ENCODE measurements at places on chromosomes 11 and 22.

DNA sequence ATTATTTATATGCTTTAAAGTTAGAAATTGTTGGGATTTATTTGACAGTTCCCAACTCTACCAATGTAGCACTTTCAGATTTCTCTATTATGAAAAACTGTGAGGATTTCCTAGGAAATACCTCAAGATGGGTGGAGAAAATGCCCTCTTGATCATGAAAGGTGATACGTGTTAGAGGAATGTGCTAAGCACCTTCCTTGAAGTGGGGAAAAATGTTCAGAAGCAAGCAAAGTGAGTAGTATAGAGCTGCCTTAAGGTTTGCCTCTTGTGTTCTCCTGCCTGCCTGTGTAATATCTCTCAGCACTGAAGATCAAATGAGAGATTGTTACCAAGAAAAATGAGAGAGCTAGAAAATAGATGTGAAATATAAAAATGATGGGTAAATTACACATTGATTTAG lies 58.2 kb downstream of the YAP1 start:
- no peak for DNase-seq

GRCh38 chr11:113315811-113316210 lies 1.4 kb downstream of the TTC12 start:
- DNase-seq: no peak

DNA sequence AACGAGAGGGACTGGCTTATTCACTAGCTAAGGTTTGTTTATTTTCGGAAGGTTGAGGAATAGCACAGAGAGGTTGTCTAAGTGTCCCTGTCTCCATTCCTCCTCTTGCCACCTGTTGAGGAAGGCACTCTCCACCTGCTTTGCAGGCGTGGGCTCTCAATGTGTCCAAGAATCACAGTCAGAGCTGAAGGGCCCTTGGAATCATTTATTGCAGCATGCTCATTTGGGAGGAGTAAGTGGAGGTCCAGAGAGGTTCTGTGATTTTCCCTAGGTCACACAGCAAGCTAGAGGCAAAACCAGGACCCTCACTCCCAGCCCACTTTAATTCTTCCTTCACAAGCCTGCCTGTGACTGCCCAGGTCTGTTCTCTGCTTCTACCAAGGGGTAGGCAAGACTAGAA lies 21.3 kb downstream of the ZBTB16 start:
- DNase-seq: no peak

DNA sequence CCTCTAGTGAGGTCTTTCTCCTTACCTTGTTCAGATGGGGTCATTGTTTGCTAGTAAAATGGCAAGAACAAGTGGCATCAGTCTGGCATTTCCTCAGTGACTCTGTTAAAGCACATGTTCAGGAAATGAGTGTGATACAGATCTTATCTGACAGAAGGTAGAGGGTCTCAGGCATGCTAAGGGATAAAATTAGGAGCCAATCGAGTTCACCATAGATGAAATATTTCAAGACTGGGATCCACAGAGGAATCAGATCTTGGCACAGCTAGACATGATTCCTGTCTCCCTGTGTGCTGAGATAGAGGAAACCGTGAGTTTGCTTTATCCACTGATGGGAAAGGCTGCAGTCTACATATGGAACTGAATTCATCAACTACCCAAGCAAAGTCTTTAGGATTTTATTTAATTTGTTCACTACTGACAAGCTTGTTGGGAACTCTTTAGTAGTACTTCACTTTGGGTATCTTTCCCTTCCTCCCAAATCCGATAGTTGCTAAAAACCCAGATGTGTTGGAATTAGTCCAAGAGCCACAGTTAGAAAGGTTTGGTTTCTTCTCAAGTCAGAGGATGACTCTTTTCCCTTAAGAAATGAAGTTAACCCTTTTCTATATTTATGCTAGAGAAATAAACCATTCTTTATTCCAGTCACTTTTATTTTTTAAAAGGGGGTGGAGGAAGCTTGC lies 18.4 kb downstream of the FAM118B start:
- DNase-seq: no peak

DNA sequence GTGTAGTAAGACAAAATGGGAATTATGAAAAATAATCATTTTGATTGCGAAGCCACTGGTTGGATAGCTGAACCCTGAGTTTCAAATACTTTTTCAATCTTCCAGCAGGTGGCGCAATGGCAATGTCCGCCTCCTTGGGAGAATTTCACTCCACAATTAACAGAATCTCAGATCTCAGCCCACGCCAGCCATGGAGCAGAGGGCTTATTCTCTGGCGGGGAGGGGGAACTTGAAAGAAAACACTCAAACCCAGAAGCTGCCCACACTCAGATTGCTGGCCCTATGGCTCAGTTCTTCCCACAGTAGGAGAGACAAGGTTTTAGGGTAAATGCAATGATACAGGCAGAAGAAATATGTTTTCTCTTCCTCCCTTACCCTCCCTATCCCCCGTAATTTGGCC lies 38.7 kb upstream of the RCN1 start:
- peak; percentile 58 for DNase-seq

DNA sequence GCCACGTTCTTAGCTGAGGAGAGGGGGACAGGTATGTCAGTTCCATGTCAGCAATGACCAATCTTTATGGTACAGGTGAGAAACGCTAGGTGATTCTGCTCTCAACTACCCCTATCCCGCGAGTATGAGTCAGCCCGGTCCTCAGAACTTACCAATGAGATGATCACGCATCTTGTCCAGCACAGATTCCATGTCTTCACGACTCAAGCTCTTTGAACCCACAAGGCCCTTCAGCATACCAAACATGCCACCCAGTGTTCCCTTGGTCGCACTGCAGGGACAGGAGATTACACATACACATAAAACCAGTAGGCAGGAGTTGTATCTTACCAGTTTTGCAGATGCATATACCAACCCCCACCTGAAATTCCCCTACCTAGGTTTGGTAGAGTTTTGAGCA lies 2.9 kb downstream of the SRPRA start:
- DNase-seq: no peak

DNA sequence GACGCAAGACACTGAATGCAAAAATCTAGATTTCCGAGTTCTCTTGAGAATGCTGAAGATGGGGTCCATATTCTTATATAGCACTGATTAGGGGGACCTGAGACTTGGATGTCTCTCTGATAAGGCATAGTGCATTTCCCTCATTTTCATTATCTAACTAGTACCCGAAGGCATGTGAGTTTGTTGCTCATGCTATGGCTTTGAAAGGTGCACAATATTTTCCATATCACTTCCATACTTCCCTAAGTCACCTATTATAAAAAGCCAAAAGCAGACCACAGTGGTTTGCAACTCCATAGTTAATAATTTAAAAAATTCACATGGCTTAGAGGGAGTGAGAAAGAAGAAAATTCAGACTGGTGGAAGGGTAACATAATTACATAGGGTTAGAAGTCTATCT lies 1.7 kb downstream of the BTBD10 start:
- no peak for DNase-seq

DNA sequence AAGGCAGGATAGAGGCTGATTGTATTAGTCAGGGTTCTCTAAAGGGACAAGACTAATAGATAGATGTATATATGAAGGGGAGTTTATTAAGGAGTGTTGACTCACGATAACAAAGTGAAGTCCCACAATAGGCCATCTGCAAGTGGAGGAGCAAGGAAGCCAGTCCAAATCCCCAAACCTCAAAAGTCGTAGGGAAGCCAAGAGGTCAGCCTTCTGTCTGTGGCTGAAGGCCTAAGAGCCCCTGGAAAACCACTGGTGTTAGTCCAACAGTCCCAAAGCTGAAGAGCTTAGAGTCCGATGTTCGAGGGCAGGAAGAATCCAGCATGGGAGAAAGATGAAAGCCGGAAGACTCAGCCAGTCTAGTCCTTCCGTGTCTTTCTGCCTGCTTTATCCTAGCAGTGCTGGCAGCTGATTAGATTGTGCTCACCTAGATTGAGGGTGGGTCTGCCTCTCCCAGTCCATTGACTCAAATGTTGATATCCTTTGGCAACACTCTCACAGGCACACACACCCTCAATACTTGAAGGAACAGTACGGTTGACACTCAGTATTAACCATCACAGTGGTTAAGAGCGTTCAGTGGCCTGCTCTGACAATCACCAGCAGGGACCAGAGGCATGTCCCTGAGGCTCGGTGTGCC lies 135.6 kb downstream of the CSNK2A3 start:
- DNase-seq: no peak

DNA sequence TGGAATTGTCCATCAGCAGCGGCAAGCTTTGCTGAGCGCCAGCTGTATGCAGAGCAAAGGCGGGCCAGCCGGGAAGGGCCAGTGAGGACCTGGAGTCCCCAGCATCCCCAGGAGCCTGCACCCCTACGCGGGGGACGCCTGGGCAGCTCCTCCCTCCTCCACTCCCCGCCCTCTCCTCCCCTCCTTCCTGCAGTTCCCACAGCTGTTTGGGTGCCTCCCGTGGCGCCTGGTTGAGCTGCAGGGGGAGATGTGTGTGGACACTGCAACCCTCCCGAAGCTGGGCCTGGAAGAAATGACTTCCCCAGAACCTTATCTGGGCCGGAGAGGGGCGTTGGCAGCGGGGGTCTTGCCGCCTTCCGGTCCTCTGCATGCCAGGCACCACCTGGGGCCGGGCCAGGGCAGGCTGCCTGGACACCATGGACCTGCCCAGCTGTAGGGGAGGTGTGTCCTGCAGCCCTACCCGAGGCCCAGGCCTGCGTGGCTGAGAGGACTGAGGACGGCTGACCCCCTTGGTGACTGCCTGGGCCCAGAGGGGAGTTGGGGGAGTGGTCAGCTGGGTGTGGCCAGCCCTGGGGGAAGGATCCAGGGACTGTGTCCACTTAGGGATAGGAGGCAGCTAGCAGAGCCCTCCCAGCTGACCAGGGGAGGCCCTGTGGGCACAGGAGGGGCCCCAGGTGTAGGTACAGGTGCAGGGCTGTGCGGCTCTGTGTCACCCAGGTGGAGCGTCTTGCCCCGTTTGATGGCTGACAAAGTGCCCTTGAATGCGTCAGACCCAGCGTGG lies 16.8 kb upstream of the MUC6 start:
- DNase-seq: peak; percentile 8

- DNase-seq: no peak
These were observed 52.3 kb downstream of the RTL6 start for GRCh38 chr22:44445731-44446130.

DNA sequence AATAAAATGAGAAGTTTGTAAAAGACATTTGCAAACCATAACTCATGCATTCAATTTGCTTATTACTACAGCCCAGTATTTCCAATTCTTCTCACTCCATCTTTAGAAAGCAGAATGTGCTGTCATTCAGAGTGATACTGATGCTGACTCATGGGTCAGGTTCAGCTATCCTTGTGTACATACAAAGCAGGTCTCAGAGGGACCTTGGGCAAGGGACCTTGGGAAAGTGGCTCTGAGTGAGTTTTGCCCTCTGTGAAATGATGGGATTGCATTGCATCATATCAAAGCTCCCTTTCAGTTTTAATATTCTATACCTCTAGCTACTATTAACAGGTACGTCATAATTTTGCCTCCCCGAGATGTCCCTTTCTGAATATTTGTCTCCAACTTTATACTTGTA lies 848.7 kb downstream of the OPCML start:
- no peak for DNase-seq

DNA sequence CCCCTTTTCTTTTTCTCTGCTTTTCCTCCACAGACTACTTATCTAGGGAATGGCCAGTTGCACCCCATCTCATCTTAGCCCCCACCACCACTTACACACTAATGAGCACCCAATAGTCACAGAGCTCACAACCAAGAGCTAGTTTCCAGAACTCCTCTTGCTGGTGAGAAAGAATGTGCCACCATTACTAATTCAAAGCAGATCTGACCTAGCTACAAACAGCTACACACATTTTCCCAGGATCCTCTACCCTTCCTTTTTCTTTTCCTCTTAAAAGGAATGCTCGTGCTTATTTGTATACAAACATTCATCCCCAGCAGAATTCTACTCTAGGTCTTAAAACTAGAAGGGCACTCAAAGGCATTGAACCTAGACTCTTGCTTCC lies 136.8 kb downstream of the CD44 start:
- no peak for DNase-seq

GRCh38 chr22:50696251-50696798 lies 23.7 kb downstream of the SHANK3 start:
- DNase-seq: no peak

DNA sequence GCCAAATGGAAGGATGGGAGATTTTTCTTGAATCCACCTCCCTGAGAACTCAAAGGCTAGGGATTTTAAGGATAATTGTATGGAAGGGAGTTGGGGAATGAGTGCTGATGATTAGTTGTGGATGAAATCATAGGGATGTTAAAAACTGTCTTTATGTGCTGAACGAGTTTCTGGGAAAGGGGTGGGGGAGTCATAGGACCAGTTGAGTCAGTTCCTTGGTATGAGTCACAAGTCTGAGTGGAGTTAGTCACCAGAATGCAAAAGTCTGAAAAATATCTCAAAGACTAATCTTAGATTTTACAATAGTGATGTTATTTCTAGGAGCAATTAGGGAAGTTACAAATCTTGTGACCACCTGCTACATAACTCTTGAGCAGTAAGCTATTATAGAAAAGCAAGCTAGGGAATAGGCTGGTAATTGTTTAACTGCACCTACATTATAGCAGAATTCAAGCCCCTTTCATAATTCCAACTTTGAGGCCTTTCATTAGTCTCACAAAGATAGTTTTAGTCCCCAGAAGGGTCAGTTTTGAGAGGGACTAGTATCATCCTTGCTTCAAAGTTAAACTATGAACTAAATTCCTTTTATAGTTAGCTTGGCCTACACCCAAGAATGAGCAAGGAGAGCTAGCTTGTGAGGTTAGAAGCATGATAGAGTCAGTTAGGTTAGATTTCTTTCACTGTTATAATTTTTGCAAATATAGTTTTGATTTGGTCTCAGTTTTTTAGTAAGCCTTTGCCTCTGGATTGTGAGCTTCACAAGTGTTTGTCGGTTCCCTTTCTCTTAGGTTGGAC lies 668.0 kb downstream of the ETS1 start:
- no peak for DNase-seq

GRCh38 chr11:72237112-72237931 lies 6.7 kb downstream of the PHOX2A start:
- no peak for DNase-seq

GRCh38 chr22:24498824-24499223 lies 3.7 kb downstream of the UPB1 start:
- no peak for DNase-seq

- no peak for DNase-seq
These were observed 22.8 kb upstream of the NAP1L4 start for GRCh38 chr11:3014943-3015342.

GRCh38 chr22:20437613-20438426 lies at the start of gene SCARF2:
TSS of gene SCARF2 (minus strand) at chr22:20437825. CDS start at chr22:20437754, 71 bp downstream.
- peak; percentile 75 for DNase-seq

DNA sequence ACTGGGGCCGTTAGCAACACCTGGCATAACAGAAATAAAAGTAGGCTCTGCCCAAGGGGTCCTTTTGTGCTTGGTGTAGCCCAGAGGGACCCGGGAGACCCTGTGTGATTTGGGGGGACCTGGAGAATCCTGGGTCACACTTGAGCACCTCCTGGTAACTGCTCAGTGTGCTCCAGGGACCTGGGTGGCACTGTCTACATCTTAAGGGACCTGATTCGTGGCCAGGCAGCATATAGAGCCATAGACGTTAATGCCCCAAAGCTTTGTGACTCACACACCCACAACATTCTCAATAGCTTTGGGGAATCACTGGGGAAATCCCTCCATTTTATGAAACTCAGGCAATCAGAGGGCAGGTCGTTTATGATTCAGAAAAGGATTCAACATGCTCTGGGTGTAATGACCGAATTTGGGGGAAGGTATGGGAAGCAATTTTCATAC lies 3.6 kb upstream of the IGF2 start:
- no peak for DNase-seq

- no peak for DNase-seq
These were observed 17.4 kb upstream of the FLRT1 start for GRCh38 chr11:64018310-64018709.

GRCh38 chr11:460331-461199 lies 10.5 kb downstream of the PTDSS2 start:
- peak; percentile 40 for DNase-seq
